Central memory CD8-positive, alpha-beta T cell (primary cell): ENCODE measurements at places on chromosomes 4 and X.
A peak's percentile ranks its signal among the peaks of the same experiment; 100 is the strongest.

DNA sequence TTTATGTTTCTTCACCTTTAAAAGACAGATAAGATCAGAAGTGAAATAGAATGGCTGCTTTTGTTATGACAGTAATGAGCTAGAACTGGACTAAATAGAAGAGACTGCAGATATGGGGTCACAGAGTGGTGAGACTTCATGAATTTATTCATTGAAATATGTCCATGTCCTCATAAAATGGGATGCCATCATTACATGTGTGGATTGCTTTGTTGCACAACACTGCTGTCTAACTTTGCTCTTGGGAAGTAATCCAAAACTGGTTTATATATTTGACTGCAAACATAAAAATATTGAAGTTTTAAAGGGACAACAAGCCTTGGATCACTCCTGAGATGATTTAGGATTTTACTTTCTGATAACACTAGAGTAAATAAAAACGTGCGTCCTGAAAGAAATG is 209.2 kb upstream of the FAT4 start:
- DNase-seq, result no peak

DNA sequence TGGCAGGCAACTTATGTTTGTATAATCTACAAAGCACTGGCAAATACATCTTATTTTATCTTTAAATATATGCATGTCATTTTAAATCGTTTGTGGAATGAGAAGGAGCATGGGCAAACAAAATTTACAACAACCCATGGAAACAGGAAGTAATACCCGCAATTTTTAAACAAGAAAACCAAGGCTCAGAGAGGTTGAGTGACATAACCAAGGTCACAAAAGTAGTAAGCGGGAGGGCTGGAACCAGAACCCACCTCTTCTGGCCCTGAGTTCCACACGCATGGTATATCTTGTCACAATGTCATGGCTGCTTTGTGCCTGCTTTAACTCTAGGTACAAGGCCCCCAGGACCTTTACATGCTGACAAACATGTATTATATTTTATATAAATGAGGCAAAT is 52.9 kb downstream of the SLC7A11 start:
- no peak for DNase-seq

GRCh38 chrX:81414630-81415029 is 212.7 kb downstream of the SH3BGRL start:
- DNase-seq, result no peak

GRCh38 chrX:123357941-123358340 is 173.9 kb downstream of the GRIA3 start:
- DNase-seq, result no peak

GRCh38 chrX:79161655-79162054 is 17.2 kb downstream of the GPR174 start:
- peak; percentile 54 for DNase-seq

DNA sequence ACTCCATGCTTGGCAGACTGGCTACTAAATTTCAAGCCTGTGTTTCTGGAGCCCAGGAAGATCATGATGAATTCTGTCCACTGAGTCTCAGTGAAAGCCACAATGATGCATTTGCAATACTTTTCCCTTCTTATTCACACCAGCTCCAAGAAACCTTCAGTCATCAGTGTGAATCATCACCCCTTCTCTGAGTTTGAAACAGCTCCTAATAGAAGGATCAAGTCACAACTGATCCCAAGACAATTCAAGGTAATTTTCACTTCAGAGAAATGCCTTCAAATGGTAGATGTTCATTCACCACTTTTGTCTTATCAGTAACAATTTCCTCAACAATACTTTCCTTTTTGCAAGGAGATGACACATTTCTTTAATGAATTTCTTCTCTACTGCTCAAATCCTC is 257.4 kb downstream of the NLGN4X start:
- no peak for DNase-seq

GRCh38 chr4:11005300-11005699 is 320.7 kb upstream of the CLNK start:
- DNase-seq, result no peak

DNA sequence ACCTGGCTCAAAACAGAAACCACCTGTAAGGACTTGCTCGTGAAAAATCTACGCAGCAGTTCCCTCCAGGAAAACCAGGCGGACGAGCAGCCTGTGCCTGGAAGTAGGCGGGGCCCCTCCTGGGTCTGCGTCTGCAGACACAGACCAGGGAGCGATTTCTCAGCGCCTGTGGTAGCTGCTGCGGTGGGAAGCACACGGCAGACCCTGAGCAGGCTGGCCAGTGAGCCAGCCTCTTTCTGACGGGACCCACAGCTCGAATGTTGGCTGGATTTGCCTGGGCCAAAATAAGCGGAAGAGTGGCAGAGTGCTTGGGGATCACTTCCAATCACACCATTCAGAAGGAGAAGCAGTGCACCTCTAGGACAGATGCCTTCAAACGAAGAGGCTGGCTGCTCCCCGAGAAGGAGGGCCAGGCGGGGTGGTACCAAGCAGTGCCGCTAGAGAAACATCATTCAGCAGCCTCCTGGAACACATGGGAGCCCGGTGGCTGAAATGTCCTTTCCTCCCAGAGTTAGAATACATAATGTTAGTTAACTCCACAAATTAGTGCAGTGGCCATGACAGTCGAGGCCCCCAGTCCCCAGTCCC is 85.9 kb downstream of the GATB start:
- no peak for DNase-seq

DNA sequence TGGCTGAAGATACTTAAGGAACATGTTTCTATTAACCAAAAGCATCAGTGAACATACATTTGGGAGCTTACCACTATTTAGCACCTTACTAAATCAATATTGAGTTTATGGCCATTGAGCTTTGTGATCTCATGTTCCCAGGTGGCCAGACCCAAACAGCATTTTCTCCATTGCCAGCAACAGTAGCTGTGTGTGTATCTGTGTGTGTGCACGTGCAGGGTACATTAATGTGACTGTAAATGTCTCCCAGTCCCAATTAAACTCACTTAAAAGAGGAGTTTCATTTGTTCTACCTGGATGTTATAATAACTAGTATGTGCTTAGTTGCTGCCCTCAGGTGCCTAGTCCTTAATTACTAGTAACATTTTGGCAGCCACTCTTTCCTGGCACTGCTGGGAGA is 282.4 kb downstream of the NR3C2 start:
- no peak for DNase-seq

- DNase-seq, result no peak
Observed at GRCh38 chr4:120716346-120716745, 206.2 kb downstream of the PRDM5 start.

GRCh38 chr4:81605271-81605670 is 133.6 kb upstream of the RASGEF1B start:
- DNase-seq, result no peak

DNA sequence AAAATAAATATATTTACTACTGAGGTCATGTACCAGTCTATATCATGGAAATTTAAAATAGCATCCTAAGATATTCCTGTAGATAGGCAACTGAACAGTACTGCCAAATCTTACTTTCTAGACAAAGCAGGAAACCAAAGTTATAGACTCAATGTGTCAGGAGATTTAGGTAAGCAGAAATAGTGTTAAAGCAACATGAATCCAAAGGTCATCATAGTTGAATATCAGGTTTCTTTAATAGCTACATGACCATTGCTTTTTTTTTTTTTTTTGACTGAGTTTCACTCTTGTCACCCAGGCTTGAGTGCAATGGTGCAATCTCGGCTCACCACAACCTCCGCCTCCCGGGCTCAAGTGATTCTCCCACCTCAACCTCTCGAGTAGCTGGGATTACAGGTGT is 20.2 kb upstream of the ACSL4 start:
- no peak for DNase-seq

GRCh38 chrX:133681897-133682296 is 266.6 kb upstream of the GPC4 start:
- DNase-seq, result no peak

GRCh38 chr4:172826346-172826745 is 342.3 kb upstream of the GALNT7 start:
- DNase-seq, result no peak

DNA sequence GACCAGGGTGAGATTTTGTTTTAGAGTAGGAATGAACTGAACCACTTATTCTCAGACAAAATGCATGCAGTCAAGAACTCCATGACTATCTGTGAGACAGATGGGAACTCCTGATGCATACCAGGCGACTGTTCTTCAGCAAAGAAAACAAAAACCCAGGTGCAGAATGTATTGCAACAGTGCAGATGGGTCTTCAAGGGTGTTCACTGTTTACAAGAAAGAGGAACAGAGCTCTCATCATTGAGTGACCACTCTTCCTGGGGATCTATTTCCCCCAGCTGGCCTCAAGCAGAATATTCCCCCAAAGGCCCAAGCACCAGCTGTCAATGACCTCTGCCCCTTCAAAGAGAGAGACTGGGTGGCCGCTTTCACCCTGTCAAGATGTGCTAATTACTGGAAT is 39.7 kb upstream of the BMP3 start:
- no peak for DNase-seq

- no peak for DNase-seq
Observed at GRCh38 chr4:102553982-102554381, 52.8 kb downstream of the NFKB1 start.

DNA sequence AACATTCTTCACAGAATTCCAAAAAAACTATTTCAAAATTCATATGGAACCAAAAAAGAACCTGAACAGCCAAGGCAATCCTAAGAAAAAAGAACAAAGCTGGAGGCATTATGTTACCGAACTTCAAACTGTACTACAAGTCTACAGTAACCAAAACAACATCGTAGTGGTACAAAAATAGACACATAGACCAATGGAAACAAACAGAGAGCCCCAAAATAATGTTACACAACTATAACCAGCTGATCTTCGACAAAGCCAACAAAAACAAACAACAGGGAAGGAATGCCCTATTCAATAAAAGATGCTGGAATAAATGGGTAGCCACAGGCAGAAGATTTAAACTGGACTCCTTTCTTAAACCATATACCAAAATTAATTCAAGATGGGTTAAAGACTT is 1189.6 kb downstream of the PCDH18 start:
- no peak for DNase-seq

GRCh38 chrX:30887721-30888120 is 1.3 kb downstream of the TAB3 start:
- DNase-seq, result no peak

DNA sequence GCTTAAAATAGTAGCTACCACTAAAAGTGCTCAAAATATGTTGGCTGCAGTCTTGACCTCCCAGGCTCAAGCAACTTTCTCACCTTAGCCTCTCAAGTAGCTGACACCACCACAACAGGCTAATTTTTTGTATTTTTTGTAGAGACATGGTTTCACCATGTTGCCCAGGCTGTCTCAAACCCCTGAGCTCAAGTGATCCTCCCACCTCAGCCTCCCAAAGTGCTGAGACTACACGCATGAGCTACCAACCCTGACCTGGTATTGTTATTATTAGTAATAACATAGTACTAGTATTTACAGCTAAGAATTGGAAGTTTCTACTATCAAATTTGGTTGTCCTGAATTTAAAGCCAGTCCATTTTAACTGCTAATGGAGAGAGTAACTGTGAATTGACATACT is 18.0 kb downstream of the STAP1 start:
- DNase-seq, result no peak

- no peak for DNase-seq
Observed at GRCh38 chr4:95249426-95250021, 299.2 kb downstream of the UNC5C start.

GRCh38 chr4:97720869-97721432 is 422.3 kb downstream of the STPG2 start:
- no peak for DNase-seq

DNA sequence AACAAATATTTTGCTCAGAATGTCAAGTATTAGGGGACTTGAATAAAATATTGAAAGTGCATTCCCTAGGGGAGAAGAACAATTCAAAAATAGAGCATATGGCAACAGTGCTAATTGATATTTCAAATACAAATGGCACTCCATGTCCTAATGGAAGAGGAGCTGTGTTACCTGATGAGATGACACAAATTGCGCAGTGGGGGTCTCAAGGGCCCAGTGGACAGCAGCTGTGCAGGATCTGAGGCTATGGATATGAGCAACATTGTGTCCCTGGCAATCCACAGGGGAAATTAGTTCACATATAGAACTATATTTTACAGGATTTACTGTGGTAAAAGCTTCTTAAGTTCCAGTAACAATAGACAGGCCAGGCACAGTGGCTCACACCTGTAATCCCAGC is 17.4 kb upstream of the USP46 start:
- DNase-seq, result no peak

GRCh38 chr4:36979533-36979932 is 265.0 kb upstream of the NWD2 start:
- no peak for DNase-seq

DNA sequence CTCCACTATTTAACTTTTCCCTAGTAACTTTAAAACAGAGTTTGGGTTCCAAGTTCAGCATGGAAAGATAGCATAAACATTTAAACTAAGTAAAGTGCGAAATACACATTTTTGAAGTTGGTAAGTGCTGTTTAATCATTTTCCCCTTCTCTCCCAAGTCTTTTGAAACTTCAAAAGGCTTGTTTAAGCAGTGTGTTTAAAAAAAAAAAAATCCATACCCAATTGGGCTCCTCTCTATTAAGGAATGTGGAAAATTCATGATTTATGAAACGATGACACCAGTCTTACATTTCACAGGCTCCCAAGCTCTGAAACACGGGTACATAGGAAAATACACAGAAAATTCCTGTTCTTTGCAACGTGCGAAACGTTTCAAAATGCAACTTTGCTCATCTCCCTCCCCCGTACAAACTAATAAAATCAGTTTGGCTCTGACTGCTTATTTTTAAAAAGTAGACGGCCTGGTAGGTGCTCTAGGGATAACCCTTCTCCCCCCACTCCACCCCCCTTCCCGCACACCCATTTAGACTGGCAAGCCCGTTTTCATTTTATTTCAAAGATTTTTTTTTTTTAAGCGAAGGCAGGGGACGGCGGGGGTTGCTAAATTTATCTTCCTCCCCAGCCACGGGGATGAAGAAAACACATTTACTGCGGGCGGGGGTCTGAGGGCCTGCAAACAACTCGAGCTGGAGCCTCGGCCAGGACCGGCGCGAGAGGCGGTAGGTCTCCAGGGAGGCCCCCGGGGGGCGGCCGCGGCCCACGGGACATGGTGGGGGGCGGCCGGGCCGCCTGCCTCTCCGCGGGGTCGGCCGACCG is 786 bp upstream of the ZFX start:
- DNase-seq, result peak; percentile 13

DNA sequence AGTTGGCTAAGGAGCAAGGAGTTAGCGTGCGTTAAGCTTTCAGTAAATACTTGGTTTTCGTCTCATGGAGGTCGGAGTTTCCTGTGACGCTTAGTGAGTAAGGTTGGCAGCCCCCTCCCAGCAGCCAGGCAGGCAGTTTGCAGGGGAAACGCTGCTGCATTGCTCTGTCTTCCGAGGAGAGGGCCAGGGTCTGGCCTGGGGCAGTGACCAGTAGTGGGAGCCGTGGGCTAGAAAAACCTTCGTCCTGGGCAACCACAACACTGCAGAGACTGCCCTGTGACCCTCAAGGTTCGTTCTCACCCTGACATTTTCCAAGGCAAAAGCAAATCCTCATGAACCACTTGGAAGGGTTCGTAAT is 432 bp downstream of the TMEM175 start:
- DNase-seq, result no peak

GRCh38 chrX:31649201-31649600 is 577.4 kb upstream of the FTHL17 start:
- no peak for DNase-seq
